ENCODE measurements at places on chromosomes 1 and 21.

DNA sequence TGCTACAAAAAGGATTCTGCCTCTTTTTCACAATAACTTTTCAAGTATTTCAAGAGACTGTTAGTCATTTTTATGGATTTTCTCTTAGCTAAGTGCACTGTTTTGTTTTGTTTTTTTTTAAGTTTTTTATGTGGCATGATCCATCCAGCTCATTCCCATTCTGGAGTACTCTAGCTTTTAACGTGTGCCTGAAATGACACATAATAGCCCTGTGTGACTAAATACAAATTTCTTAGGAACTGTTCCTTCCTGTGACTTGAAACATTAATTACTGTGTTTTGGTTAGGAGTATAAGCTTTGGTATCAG, 143.9 kb downstream of the HS2ST1 start:
- no peak for DNase-seq

DNA sequence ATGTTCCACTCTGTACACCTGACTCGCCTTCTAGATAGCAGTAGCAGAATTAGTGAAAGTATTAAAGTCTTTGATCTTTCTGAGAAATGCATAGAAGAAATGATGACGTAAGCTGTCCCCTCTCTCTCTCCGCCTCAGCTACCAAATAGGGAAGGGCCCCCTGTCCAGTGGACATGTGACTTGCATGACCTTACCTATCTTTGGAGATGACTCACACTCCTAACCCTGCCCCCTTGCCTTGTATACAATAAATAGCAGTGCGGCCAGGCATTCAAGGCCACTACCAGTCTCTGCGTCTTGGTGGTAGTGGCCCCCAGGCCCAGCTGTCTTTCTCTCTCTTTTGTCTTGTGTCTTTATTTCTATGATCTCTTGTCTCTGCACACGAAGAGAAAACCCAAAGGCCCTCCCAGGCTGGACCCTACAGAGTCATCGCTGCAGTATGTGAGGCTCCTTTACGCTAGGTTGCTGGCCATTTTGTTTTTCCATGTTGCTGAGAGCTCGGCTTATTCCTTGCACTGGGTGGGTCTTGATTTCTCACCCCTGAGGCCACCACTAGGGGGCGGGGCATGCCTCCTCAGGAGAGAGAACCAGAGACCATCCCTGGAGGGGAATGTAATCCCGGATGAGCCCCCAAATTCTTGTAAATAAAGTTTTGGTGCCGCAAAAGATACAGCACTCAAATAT, 16.0 kb upstream of the ZBTB8B start:
- DNase-seq, result no peak

- no peak for DNase-seq
Measured at GRCh38 chr1:186985889-186986491, 157.2 kb downstream of the PLA2G4A start.

- DNase-seq, result no peak
Measured at GRCh38 chr1:156284757-156285156, 632 bp downstream of the TMEM79 start.

GRCh38 chr1:98044766-98045165, 123.9 kb upstream of the DPYD start:
- no peak for DNase-seq

DNA sequence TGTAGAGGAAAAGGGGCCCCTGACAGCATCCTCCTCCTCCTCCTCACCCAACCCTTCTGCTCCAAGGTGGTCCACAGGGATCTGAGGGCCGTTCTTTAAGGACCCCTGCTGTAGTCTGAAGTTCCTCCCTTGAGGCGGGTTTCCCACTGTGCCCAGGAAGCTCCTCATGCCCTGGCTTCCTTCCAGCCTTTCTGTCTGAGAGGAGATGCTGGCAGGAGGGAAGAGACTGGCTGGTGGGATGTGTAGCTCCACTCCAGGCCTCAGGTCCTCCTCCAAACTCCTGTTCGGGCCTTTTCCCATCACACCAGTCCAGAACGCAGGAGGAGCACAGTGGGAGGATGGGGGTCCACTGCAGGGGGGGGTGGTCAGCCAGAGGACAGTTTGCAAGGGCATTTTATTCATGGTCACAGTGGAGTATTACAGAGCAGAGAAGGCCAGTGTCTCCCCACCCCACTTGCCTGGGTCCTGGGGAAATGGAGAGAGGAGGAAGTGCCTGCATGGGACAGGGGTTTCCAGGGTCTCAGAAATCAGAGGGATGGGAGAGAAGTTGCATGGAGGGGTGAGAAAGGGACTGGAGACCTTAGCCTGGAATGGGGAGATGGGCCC, 7.8 kb downstream of the ETV3L start:
- no peak for DNase-seq

- no peak for DNase-seq
Measured at GRCh38 chr1:1609822-1610485, 5.3 kb upstream of the MIB2 start.

GRCh38 chr1:32868085-32868484, 2.6 kb downstream of the FNDC5 start:
- no peak for DNase-seq

DNA sequence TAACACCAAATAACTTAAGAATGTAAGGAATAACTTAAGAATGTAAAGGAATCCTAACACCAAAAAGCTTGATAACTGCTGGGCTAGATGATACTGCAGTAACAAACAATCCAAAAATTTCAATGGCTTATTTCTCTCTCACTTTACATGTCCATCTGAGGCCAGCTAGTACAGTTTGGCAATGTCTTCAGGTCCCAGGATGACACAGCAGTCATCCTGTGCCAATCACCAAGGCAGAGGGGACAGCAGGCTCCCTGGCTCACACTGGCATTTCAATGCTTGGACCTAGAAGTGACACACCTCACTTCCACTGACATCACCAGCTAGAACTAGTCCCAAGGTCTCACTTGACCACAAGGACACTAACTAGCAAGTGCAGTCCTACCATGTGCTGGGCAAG, 15.3 kb downstream of the DNAJC11 start:
- DNase-seq, result no peak

- no peak for DNase-seq
Measured at GRCh38 chr1:35574125-35574654, 1.1 kb downstream of the TFAP2E start.

GRCh38 chr1:190129366-190129765, 348.3 kb downstream of the BRINP3 start:
- DNase-seq, result no peak

Measured in activated CD4-positive, alpha-beta T cell treated with anti-CD3 and anti-CD28 coated beads, Interleukin-2, amount 50 U/mL, for 1 hour (primary cell).